ENCODE measurements at places on chromosomes 7 and 10.

GRCh38 chr10:16965740-16966447 is 148.7 kb upstream of the RSU1 start:
- DNase-seq, result peak; percentile 99

DNA sequence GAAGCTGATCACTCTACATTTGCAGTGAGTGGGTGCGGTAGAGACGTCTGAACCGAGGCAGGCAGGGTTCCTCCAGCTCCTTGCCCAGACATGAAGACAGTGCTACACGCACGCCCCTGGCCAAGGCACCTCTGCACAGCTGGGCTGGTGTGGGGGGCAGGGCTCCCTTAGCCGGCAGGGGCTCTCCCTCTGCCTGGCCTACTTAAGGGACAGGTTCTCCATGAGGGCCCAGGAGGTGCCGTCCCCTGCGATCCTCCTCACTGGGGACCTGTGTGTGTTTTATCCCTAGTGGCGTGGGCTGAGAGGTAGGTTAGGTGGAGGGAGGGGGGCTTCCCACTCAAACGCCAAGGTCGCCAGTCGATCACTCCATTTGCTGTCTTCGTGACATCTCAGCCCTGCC is 35.3 kb downstream of the IL15RA start:
- no peak for DNase-seq

DNA sequence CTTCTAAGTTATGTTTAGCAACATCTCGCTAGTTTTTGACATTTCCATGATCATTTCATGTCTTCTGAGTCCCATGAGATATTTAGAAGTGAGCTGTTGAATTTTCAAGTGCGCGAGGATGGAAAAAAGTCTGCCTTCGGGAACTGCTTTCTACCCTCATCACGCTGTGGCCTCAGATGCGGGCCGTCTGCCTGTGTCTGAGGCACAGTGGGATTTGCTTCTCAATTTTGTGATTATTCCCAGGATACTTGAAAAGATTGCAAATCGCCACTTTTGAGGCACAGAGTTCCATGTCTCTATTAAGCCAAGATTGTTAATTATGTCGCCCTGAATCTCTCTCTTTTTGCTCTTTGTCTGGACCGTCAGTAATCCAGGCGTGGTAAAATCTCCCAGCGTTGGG is 30.8 kb upstream of the NKX6-2 start:
- DNase-seq, result no peak

DNA sequence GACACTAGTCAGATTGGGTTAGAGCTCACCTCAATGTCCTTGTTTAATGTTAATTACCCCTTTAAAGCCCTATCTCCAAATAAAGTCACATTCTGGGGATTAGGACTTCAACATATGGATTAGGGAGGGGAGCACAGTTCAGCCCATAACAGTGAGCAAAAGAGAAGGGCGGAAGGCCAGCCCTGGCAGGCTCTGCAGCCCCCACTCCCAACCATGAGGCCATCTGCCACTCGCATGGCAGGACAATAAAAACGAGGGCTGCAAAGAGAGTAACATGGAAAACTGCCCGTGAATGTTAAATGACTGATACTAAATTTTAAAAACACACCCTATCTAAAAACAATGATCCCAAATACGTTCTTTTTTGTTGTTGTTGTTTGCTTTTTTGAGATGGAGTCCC is 38.7 kb downstream of the RGS10 start:
- DNase-seq, result no peak

- no peak for DNase-seq
Measured at GRCh38 chr7:121298831-121299239, 30.0 kb upstream of the WNT16 start.

GRCh38 chr7:151864561-151864960 is 12.4 kb downstream of the PRKAG2 start:
- DNase-seq, result no peak

- no peak for DNase-seq
Measured at GRCh38 chr7:135670179-135670578, 7.9 kb downstream of the STMP1 start.

- DNase-seq, result no peak
Measured at GRCh38 chr10:12965571-12965970, 35.9 kb downstream of the CCDC3 start.

DNA sequence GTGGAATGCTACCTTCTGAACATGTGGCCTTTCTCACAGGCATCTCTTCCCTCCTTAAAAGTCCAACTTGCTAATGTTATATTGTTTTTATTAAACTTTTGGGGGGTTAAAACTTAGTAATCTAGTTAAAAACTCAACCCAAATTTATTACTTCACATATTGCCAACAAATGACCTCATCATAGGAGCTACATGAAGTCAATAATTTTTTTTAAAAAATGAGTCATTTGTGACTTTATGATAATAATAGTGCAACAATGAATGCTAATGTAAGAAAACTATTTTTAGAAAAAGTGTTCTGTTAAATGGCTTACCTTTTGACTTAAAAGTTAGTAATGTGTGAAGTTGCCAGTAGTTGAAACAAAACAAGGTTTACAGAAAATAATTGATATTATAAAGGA is 325.9 kb upstream of the FZD1 start:
- no peak for DNase-seq

DNA sequence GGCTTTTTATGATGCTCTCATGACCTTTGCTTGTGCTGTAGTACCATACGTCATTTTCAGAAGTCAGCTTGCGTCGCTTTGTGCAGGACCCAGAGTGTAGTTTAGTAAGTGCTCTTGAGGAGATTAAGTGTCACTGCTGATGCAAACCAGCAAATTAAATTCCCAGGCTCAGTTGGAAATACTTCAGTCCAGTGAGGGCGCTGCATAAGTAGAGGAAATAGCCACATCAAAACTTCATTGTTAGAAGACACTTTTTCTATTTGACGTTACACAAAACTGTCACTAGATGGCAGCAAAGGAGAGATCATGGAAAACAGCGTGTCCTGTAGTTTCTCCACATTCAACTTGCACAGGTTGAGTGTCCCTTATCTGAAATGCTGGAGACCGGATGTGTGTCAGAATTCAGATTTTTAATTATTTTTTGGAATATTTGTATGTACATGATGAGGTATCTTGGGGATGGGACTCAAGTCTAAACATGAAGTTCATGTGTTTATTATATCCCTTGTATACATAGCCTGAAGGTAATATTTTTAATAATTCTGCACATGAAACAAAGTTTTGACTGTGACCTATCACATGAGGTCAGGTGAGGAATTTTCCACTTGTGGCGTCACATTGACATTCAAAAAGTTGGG is 7.9 kb downstream of the ZNF22 start:
- DNase-seq, result peak; percentile 91

- no peak for DNase-seq
Measured at GRCh38 chr10:118471863-118472262, 123.6 kb downstream of the PRLHR start.

DNA sequence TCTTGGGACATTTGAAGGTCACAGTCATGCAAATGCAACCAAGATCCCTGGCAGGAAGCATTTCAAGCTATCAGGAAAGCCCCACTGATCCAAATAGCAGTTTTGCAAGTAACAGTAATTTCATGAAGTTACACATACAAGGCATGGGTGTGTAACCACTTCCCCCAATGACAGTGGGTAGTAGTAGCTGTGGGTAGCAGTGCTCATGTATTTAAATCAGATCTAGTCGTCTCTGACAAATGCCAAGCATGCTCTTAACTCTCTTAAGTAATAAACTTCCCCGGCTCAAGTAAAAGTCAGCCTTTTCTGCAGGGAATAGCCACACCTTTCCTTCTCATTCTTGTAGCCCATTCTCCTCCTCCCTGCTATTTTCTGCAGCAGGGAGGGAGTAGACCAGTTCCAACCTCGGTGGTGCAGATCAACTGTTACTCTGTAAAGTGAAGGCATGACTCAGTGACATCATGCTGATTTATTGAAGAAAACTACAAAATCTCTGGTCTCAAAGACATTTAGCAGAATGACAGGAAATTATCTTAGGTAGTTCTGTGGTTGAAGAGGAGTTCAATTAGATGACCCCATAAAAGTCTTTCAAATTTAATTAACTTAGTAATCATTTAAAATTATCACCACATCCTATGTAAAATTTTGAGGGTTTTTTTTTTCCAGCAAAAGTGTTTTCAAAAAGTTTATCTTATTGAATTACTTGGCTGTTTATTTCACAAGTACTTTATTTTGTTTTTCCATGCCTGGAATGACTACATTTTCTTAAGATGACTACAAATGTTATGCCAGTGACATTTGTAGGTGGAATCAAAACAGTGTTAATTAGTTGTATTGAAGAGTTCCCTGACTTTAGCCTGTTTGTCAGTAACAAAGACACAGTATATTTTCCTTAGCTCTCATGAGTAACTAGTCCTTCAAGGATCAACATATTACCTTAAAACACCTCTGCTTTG is 568.3 kb downstream of the INHBA start:
- no peak for DNase-seq

DNA sequence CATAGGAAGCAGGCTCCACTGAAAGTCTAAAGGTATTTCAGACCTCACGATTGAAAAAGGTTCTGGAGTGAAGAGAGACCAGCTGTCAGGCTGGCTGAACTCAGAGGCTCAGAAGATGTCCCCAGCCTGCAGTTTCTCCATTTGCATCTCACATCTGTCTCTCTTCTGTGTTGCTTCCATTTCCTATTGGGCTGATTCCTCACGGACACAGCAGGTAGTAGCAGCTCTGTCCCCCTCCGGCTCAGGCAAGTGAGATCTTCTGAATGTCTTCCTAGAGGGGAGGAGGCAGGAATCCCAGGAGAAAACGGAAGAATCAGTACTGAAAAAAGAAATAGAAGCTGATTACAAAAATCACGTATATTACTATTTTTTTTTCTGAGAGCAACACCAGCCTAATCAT is 274.1 kb upstream of the COBL start:
- no peak for DNase-seq

DNA sequence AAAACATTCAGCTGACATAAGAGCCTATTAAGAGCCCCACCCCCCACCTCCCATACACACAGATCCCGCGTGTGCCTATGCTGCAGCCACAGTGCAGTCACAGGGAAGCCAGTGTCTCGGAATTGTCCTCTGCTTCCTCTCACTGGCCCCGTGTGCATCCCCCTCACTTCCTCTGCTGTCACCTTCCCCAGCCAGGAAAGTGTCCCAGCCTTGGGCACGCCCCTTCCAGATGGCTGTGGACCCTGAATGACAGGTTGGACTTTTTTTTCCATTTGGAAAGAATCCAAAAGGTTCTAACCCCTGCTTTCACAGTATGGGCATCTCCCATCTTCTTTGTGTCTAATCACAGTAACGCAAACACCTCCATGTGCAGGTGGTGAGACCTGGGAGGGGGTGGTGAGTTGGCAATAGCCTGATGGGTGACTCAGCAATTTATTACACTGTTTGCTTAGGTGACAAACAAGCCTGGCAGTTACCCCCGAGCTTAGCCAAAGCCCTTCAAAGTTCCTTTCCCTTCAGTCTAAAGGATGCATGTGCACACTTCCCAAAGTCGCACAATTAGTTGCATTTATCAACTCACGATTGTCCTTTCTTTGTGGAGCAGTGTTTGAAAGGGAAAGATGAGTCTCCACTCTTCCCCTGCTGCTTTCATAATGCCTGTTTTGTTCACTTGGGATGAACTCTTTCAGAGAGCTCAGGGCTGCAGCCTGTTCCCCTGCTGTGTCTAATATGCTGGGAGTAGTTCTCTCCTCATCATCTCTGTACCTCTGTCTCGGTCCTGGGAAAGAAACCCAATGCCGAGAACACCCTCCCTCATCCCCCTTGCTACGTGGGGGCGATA is 67.5 kb upstream of the EFCAB10 start:
- no peak for DNase-seq

All from retinal pigment epithelial cell (primary cell).